Activated CD8-positive, alpha-beta memory T cell treated with anti-CD3 and anti-CD28 coated beads, Interleukin-2, amount 50 U/mL, for 48 hours (primary cell): ENCODE measurements at places on chromosomes 2 and 18.
A peak's percentile ranks its signal among the peaks of the same experiment; 100 is the strongest.

DNA sequence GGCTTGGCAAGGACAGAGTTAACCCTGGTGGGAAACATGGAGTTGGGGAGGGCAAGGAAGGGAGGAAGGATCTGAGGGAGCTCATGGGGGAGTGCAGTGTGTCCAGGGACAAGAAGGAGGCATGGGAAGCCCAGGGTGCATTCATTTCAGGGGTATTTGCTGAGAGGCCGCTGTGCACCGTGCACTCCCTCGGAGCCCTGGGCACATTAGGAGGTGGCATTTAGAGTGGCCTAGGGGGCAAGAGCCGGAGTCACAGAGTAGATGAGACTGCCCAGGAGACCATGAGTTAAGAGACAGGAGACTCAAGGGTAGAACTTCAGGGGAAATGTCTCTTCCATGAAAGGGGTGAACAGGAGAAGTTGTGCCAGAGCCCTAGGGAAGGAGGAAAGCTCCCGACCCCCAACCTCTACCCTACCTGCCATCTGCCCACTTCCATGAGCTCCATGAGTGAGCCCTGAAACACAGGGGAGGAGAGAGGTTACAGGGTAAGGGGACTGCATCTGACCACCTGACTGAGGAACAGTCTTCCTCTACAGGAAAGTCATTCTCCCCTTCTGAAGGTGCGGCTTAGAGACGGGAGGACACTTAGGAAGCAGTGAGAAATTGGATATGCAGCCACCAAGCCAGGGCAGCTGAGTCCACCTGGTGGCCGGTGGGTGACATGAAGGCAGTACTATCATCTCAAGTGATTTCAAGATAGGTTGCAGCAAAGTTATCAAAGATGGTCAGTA lies 58.5 kb upstream of the COPS8 start:
- DNase-seq = peak; percentile 58

GRCh38 chr18:111306-112014 lies 46.9 kb upstream of the USP14 start:
- DNase-seq = peak; percentile 87

DNA sequence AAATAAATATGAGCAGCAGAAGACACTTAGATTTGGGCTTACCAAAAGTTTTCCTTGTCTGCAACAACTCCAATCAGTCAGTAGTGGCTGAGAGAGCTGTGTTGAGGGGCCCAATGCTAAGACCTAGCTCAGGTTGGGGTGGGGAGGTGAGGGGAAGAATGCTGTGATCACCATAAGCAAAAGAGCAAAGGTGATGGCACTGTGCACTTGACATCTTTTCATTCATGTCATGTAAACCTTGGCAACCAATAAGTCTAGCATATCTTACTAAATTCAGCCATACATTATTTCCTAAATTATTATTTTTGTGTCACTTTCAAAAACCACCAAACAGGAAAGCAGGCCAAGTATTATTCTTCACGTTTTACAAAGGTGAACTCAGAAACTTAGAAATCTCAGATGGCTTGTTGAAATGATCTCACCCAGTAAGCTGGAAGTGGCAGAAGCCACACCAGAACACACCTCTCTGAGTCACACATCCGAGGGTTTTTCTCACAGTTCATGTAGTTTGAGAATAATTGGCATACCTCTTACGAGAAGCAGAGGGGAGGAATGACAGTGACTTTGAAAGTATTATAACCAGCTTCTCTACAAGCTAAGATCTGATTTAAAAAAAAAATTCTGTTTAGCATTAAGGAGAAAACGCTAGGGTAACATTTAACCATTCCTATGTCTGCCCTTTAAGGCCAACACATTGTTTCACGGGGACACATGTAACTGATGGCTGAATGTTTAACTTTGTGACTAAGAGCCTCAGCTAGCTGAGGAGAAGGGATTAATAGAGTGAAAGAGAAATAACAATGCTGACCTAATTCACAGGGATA lies 43.3 kb upstream of the SETBP1 start:
- DNase-seq = no peak

- DNase-seq = no peak
Measured at GRCh38 chr2:120494446-120494845, 148.5 kb downstream of the INHBB start.

- DNase-seq = no peak
Measured at GRCh38 chr2:74343316-74343715, at the start of gene SLC4A5. Gene SLC4A5, minus strand, starts transcription at chr2:74343416. Its CDS starts 28,393 bp downstream, at chr2:74315023.

DNA sequence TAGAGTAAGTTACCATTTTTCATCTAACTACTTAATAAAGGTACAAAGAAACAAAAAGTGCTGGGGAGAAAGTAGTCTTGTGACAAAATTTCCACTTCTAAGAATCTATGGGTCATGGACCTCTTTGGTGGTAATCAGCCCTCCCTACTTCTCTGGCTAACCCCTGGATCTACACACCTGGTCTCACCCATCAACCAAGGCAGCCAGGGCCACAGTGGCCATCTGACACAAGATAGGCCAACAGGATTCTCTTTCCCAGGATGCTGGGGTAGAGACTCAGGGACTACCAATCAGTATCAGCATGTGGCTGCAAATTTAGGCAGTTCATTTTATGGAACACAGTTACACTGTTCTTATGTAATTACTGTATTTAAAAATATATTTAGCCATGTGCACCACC lies 17.8 kb downstream of the RNF149 start:
- DNase-seq = no peak

DNA sequence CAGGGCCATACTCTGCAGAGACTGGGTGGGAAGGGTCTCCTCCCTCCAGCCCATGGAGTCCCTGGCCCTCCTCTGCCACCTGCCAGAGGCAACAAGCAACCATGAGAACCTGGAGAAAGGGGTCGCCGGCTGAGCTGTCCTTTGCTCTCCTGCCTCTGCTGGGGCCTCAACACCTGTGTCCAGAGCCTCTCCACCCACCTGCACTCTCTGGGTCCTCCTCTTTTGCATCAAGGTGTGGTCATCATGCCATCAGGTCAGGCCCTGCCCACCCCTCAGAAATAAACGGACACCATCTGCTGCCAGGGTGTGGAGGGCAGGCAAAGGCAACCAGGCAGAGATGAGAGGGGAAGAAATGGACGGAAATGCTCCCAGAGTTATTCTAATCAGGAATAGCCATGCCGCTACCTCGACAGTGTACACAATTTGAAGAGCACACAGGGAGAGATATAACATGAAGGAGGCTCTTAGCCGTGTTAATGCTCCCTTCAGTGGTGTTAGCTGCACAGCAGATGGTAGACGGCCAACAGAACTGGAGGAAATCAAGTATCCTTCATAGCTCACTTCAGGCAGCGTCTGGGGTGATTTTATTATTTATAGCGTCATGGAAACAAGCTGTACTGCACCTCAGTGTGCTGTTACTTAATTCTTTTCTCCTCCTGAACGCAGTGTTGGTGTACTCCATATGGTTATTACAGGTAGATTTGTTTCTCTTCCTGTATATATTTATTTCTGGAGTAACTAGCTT lies 247.9 kb downstream of the TSN start:
- DNase-seq = no peak

DNA sequence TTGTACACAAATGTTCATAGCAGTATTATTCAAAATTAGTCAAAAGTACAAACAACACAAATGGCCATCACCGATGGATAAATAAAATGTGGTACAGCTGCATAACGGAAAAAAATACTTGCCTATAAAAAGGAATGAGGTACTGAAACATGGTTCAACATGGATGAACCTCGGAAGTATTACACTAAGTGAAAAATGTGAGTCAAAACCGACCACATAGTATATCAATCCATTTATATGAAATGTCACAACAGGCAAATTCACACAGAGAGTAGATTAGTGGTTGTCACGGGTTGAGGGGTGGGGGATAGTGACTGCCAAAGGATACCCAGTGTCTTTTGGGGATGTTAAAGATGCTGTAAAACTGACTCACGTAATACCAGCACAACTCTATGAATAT lies 3.5 kb downstream of the SS18 start:
- DNase-seq = no peak

DNA sequence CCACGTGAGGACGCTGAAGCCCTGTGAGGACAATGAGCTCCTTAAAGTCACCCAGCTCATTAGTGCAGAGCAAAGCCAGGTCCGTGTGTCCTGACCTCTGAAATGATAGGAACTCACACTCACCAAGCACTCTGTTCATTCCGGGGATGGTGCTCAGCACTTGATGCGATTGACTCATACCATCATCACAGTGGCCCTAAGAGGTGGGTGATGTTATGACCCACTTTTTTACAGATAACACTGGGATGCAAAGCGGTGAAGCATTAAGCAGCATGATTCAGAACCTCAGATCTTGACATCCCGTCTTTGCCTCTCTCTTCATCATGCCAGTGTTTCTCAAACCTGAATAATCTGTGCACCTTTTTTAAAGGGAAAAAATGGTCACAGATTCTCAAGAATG lies 234.8 kb downstream of the ALPK2 start:
- no peak for DNase-seq

GRCh38 chr2:132871831-132872230 lies 201.8 kb upstream of the LYPD1 start:
- no peak for DNase-seq

DNA sequence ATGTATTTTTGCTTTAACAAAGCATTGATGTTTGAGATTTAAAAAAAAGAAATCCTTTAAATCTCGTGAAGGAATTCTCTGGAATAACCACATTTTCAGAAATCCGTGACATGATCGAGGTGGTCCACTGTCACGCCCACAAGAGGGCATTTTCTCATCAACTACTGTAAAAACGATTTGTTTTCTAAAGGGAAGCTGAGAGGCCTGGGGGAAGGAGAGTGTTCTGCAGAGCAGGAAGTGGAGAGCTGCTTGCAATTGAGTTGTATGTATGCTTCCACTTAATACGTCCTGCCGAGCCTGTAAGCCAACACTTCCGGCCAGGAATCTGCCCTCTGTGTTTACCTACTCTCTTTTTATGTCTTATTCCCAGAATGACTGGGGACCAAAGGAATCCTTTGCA lies 19.4 kb downstream of the KLHL29 start:
- no peak for DNase-seq

DNA sequence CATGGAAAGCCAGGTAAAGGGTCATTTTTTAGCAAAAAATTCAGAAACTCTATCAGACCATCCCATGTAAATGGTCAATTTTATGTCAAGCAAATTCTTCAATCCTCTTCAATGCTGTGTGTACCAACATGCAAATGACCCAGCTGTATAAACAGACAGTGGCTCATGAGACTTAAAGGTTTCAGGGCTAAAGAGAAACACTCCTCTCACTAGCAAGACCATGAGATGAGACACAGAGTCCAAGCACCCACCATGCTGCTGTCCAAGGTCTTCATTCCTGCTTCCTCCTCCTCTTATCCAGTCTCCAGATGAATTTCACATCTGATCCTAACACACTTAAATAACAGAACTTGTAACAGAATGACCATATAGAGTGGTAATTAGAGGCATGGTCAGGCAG lies 30.8 kb upstream of the ONECUT2 start:
- no peak for DNase-seq

- no peak for DNase-seq
Measured at GRCh38 chr2:63661076-63661475, 72.3 kb downstream of the MDH1 start.

- DNase-seq = no peak
Measured at GRCh38 chr2:222452422-222452950, 28.1 kb downstream of the SGPP2 start.

- no peak for DNase-seq
Measured at GRCh38 chr2:25651066-25651465, 22.3 kb downstream of the DTNB start.

DNA sequence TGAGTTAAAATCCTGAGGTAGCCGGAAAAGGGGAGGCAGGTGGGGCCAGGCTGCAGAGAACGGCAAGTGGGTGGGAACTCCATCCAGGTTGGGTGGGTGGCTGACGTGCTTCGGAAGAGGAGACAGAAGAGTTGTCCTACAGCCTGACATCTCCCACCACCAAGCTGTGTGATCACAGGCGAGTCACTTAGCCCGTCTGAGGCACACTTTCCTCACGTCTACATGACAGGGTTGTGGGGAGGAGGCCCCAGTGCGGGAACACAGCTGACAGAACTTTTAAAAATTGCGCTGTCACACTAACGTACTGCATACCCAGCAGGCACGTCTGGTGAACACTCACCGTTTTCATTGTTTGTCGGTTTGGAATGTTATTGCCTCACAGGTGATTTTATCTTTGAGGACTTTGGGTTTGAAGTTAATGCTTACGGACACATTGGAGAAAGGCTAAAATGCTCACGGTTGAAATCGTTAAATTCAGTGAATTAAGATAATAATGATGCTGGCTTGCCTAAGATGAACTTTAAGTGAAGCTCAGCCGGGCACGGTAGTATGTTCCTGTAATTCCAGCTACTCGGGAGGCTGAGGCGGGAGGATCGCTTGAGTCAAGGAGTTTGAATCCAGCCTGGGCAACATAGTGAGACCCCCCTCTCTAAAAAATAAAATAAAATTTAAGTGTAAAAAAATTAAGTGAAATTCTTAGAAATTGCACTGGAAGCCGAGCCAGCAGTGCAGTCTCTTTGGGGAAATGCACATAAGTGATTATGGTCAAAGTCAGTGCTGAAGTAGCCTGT lies 8.9 kb downstream of the EMILIN2 start:
- DNase-seq = peak; percentile 48

- no peak for DNase-seq
Measured at GRCh38 chr2:105803773-105804172, 59.1 kb downstream of the NCK2 start.

DNA sequence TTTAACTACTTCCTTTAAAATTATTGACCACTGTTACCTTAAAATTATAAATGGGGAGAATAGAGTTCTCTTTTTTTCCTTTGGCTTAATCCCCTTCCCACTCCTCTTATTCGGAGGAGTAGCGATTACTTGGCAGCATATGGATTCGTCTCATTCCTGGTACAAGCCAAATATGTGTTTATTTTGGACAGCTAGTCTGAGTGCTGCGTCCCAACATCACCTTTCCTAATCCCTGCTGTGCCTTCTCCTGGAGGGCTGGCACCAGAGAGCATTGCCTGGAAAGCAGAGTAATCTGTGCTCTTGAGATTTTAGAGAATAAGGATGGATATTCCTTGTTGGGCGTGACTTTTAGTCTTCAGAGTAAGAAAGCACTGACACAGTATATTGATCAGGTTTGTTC lies 185.6 kb downstream of the AGAP1 start:
- DNase-seq = no peak

GRCh38 chr2:501130-501529 lies 176.1 kb downstream of the TMEM18 start:
- no peak for DNase-seq

DNA sequence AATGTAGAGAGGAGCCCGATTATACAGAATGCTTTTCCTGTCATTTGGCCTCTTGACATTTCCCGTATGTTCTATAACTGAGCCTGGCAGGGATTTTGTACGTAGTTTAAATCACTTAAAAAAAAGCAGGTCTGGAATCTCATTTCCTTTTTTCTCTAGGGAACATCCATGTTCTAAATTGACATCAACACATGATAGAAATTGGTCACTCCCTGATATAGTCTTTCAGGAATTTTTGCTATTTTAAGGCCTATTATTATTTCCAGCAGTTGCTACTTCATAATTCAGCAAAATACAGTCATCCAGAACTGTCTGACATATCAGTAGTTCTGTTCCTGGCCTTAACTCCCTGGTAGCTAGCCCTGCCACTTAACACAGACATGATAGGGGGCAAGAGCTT lies 565.7 kb upstream of the ZEB2 start:
- no peak for DNase-seq
